ENCODE measurements at places on chromosomes 4 and X.

GRCh38 chr4:6755088-6755753 is 27.3 kb upstream of the KIAA0232 start:
- no peak for DNase-seq

GRCh38 chr4:142324572-142324971 is 521.5 kb downstream of the INPP4B start:
- DNase-seq = no peak

GRCh38 chr4:38803833-38804653 is 548 bp downstream of the TLR1 start:
- DNase-seq = no peak

DNA sequence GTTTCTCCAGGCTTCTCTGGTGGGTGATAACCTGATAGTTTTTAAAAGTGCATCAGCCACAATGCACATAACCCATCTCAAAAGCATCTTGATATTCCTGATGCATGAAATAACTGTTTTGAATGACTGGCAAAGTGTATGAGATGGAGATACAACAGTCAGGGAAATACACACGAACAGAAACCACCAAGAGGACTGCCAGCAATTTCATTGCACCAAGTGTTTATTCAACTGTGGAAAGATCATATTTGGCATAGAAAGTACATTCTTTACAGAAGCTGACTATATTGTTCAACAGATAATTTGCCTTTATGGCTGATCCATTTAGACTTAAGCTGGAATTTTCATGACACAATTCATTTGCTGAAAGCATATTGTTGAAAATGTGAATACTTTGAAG is 139.5 kb downstream of the SLIT2 start:
- no peak for DNase-seq

- DNase-seq = no peak
Measured at GRCh38 chr4:74627504-74627903, 166.8 kb downstream of the BTC start.

DNA sequence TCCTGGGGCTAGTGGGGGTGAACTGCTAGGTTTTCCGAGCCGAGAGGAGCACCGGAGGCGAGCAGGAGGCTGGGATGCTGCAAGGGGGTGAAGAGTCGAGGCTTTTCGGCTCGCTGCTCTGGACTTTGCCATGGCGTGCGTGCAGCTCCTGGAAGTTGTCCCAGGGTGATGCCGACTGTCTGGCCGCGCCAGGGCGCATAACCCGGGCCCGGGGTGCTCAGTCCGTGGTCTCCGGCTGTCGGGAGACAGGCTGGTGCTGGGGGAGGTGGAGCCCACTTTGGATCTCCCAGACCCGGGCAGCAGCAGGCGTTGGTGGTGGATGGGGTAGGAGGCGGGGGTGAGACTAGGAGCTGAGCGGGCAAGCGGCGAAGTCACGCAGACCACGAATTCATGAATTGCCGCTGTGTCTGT is 793 bp downstream of the GRIA3 start:
- DNase-seq = no peak
